Gastroesophageal sphincter (tissue), 4 donors: ENCODE measurements at places on chromosomes 11 and 22.

DNA sequence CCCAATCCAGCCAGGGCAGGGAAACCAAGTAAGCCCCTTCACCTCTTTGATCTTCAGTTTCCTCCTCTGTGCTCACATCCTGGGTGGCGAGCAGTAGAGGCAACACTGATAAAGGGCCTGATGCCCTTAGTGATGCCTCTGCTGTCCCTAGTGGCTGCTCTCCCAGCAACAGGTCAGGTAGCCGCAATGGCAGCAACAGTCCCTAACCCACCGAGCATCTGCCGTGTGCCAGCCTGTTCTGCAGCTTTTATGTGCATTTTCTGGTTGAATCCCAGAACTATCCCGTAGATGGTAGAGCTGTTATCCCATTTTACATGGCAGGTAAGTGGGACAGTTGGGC lies 5.2 kb downstream of the SCYL1 start:
- ATAC-seq: no peak

DNA sequence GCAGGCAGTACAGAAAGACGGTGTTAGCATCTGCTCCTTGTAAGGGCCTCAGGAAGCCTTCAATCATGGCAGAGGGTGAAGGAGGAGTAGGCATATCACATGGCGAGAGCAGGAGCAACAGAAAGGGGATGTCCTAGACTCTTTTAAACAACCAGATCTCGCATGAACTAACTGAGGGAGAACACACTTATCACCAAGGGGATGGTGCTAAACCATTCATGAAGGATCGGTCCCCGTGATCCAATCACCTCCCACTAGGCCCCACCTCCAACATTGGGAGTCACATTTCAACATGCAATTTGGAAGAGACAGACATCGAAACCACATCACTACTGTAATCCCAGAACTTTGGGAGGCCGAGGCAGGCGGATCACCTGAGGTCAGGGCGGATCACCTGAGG lies 39.9 kb upstream of the LIPT2 start:
- ATAC-seq: no peak

DNA sequence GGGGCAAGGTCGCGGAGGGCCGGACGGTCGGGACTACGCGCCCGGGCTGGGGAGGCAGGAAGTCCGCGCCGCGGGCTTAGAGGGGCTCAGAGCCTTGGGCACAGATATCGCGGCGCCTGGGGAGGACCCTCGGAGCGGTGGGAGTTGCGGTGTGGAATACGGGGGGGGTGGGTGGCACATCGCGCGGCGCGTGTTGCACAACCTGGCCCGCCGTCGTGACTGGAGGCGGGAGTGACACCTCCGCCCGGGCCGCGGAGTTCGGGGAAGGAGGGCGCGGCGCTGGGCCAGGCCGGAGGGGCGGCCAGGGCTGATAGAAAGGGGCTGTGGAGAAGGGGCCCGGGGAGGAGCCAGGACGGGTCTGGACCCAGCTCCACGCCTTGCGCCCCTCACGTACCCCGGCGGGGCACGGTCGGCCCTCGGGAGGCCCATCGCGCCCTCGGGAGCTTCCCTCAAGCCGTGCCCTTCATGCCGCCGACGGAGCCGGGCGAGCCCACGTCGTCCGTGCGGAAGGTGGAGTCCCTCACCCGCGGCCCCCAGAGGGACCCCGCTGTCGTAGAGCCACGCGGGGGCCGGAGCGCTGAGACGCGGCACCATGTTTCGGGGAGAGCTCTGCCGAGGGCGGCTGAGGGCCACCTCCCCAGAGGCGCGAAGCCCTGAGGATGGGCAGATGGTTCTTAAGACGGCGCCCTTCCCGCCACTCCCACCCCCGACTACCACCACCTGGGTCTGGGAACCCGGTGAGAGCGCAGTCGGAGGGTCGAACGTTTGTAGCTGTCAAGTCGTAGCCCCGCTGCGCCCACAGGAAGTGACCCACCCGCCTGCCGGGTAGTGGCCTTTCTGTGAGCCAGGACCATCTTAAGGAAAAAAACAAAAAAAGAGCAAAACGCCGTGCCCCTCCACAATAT lies 729 bp downstream of the IL17RA start:
- ATAC-seq: peak; percentile 57

DNA sequence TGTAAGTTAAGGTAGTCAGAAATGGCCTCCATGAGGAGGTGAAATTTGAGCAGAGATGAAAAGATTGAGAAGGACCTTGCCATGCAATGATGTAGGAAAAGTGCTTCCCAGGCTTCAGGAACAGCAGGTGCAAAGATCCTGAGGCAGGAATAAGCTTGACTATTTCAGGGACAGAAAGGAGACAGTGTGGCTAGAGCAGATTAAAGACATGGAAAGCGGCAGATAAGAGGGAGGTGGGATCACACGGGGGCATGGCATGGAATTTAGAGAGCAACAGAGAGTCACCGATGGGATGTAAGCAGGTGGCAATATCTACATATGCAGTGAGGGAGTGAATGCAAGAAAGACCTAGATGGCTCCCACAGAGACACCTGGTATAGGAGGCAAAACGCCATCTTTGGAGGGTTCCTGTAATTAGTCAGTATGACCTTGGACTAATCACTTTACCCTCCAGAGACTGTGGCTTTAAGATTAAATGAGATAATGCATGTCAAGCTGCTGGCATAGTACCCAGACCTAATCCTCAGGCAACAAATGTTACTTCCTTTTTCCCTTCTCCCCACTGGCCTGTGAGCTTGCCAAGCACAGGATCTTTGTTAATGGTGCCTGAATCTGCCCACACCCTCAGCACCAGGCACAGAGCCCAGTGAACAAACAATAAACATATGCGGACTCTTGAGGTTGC lies 24.6 kb upstream of the ACER3 start:
- peak; percentile 64 for ATAC-seq

DNA sequence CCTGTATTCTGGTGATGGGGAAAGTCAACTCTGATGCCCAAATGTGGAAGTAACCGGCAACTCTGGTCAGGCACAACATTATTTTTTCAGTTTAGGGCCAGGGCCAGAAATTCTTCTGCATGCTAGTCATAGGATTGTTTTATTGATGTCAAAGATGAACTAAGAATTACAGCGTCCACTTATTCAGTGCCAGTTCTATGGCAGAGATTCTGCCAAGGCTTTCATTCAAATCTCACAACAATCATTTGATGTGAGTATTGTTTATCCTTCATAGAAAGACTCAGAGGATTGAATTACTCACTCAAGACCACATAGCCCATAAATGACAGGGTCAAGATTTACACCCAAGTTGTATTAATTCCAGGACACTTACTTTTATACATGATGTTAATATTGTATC lies 87.7 kb downstream of the TMPRSS5 start:
- ATAC-seq: no peak

- ATAC-seq: no peak
Measured at GRCh38 chr11:44680982-44681597, 45.7 kb upstream of the TSPAN18 start.

DNA sequence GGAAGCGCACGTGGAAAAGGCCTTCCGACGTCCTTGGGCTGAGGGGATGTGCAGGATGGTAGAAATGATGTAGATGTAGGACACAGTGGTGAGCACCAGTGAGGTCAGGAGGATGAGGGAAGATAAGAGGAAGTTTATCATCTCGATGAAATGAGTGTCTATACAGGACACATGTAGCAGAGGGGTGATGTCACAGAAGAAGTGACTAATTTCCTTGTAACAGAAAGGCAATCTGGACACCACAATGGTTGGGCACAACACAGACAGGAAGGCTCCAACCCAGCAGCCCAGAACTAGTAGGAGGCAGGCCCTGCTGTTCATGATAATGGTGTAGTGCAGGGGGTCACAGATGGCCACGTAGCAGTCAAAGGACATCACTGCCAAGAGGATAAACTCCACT lies 35.0 kb upstream of the OR6M1 start:
- no peak for ATAC-seq

DNA sequence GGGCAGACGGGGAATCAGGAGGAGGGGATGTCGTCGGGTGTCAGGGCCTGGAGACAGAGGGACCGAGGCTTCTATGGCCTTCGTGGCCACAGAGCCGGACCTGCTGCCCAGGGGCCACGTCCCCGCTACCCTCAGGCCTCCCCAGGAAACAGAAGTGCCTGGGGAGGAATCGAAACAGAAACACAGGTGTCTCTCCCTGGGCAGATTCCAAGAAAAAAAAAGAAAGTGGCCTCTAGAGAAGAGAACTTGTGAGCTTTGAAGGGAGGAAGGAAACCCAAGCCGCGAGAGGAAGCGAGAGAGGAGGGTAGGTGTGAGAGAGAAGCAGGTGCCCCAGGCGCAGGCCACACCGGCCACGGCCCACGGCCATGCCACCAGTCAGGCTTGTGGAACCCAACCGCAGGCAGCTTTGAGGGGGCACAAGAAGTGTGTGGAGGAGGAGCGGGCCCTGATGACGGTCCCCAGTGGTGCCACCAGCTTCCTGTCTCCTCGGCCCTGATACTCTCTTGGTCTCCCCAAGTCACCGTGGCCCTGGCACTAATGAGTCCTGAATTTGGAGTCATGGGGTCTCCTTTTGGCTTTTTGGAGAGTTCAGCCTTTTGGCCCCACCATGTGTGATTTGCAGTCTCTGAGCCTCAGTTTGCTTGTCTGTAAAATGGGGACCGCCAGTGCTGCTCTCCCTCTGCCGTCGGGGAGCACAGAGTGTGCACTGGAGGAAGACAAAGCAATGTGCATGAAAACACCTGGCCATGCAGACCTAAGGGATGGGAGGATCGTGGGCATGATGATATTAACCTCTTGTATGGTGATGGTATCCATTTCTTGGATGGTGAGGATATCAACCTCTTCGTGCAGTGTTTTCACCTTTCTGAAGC lies 25.2 kb downstream of the LIF start:
- ATAC-seq: no peak

GRCh38 chr11:57485217-57485990 lies 25.1 kb downstream of the RTN4RL2 start:
- no peak for ATAC-seq

- no peak for ATAC-seq
Measured at GRCh38 chr11:125264100-125265022, 99.8 kb downstream of the PKNOX2 start.

- ATAC-seq: no peak
Measured at GRCh38 chr11:1650918-1651262, 21.3 kb downstream of the KRTAP5-5 start.

DNA sequence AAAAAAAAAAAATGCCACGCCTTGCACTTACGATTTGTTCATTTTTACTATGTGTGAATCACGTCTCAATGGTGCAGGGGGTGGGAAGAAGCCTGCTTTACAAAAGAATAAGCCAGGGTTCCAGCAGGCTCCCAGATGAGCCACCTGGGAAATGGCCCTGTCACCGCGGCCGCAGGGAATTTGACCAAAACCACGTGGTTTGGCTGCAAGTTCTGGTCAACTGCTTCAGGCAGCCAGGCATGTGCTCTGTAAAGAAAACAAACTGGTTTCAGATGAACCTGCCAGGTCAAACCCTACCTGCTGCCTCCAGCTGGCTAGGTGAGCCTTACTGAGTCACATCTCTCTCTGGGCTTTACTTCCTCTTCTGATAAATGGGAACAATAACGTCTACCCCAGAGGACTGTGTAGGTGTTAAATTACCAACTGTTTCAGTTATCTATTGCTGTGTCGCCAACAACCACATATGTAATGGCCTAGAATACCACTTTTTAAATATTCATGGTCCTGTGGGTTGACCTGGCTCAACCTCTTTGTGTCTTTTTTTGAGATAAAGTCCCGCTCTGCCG lies 30.5 kb upstream of the GCAT start:
- peak; percentile 51 for ATAC-seq

DNA sequence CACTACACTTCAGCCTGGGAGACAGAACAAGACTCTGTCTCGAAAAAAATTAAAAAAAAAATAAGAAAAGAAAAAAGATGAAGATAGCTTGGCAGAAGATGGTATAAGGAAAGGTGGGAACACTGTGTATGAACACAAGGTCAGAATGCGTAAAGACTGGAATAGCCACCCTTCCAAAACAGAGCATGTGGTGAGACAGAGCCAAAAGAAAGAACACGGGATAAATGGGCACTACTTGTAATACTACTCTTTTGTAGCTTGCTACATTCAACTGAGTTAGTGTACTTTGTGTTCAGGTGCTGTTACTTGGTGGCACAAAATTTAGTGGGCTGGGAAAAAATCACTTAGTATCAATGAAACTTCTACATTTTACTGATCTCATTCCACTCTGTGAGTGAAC lies 628.6 kb upstream of the KIRREL3 start:
- no peak for ATAC-seq

GRCh38 chr11:94832604-94833235 lies 64.6 kb downstream of the AMOTL1 start:
- no peak for ATAC-seq

- no peak for ATAC-seq
Measured at GRCh38 chr11:44133335-44133946, 38.0 kb downstream of the EXT2 start.

GRCh38 chr22:25080855-25081254 lies 118.8 kb upstream of the CRYBB3 start:
- no peak for ATAC-seq

DNA sequence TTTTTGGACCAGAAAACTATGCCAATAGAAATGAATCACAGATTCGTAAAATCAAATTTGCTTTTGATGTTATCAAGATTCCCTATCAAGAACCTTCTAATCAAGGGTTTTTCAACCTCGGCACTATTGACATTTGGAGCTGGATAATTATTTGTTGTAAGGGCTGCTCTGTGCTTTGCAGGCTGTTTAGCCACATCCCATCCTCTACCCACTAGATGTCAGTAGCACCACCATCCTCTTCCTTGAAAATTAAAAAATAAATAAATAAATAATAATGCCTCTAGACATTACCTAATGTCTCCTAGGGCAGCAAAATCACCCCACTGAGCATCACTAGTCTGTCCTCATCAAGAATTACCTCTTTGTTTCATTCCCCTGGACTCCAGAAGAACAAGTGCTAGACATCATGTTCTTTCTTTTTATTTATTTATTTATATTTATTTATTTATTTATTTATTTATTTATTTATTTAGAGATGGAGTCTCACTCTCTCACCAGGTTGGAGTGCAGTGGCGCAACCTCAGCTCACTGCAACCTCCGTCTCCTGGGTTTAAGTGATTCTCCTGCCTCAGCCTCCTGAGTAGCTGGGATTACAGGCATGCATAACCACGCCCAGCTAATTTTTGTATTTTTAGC lies 744.7 kb downstream of the KCNA4 start:
- no peak for ATAC-seq

DNA sequence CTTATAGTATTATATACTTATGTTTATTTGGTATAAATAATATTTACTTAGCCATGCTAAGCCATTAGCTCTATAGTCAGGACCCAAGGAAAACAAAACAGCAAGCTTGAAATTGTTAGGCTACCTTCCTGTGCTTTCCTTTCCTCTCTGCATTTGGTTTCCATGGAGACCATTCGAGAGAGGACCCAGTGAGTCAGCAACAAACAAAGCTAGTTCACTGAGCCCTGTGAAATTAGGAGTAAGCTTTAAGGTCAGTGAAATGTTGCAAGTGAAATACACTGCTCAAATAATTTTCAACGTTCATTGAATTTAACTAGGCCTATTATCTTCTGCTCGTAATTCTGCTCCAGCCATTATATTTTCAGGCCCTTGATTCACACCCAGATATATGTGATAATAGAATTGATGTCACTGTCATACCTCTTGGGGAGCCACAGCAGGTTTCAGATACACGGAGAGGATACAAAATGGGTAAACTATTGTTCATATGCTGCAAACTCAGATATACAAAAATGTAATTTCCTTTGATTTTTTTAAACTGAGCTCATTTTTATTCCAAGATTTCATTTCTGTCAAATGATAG lies 9.1 kb upstream of the OR10D3 start:
- no peak for ATAC-seq

GRCh38 chr11:125942771-125943428 lies 2.9 kb upstream of the VSIG10L2 start:
- no peak for ATAC-seq

GRCh38 chr11:108199446-108200321 lies 22.8 kb downstream of the NPAT start:
- ATAC-seq: no peak
